ENCODE measurements at places on chromosomes 1 and 21.

DNA sequence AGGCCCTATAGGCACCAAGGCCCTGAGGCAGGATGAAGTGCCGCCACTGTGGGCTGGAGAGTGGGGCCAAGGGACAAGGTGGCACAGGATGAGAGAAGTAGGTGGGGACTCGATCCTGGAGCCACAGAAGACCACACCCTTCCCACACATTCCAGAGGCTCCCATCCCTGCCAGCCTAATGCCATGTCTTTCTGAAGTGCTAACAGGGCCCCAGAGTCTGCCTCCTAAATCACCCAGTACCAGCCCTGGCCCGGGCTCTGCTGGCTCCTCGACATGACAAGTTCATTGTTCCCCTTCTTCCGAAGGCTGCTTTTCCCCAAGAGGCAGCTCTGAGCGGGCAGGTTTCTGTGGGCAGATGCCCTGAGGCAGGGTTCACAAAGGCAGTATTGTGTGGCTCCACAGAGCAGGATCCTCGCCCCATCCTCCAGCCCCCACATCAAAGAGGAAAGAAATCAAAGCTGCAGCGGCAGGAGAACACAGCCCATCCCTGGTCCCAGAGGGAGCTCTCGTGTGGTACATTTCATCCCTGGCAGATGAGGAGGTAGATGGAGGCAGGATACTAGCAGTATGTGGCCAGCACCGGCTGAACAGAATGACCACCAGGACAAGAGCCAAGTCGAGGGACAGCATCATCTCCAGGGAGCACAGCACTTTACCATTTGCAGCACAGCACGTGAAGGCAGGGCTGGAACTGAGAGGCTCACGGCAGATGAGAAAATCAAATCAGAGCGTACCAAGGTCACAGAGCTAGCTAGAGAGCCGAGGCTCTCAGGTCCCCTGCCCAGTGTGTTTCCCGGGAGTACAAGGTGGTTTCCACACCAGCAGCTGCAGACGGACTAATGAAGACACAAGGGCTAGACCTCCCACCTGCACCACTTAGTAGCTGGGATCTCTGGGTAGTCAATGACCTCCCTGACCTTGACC is 64.8 kb downstream of the SYF2 start:
- no peak for DNase-seq

- DNase-seq, result no peak
Observed at GRCh38 chr1:71717186-71717585, 565.2 kb downstream of the NEGR1 start.

GRCh38 chr1:60978421-60979357 is 103.7 kb upstream of the NFIA start:
- peak; percentile 83 for DNase-seq

- DNase-seq, result no peak
Observed at GRCh38 chr1:152673016-152673415, 2.1 kb upstream of the LCE2C start.

DNA sequence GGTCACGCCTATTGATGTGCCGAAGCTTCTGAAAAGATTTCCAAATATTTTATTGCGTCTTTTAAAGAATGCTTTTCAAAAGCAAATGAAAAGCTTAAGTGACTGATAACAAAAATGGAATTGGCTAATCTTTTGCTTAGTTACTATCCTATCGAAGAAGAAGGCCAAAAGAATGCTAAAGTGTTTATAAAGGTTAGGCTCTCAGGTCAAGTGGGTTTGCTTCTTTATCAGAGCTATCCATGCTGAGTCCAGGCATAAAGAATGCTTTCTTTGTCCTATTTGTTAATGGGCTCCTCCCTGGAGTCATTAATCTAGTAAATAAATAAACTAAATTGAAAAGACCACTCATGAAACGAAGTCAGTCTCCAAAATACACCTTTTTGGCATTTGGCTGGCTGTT is 133.4 kb upstream of the LYPLAL1 start:
- DNase-seq, result no peak

GRCh38 chr1:76763738-76764137 is 103.5 kb upstream of the ST6GALNAC5 start:
- DNase-seq, result peak; percentile 43

DNA sequence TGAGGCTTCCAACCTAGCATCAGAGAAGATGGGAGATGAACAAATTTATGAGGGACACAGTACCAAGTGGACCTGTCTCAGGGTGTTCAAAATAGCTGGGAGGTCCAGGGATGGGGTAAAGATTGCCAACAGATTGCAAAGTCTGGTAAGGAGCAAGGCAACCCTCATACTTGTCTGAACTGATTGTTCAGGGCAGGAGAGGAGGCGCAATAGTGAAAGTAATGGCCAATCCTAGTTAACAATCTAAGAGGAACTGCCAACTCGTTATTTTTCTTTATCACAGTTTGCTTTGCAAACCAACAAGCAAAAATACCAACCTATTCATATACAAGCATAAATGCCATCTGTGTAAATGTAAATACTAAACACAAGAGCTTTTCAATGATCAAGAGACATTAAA is 78.4 kb upstream of the S1PR1 start:
- no peak for DNase-seq

DNA sequence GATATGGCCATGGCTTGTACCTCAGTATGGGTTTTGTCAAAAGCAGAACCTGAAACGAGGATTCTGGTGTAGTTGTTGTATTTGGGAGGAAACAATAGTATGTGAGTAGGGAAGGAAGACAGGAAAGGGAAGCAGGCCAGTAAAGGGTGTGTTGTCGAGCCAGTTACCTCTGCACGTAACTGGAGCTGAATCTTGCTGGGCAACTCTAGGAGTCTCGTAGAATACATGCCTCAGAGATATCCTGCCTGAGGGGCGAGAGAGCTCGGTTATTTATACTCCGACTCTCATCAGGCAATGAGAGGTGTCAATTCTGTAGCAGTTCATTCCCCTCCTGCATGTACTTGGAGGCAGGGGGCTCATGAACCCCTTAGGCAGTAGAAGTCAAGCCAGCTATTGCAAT is 45.9 kb upstream of the KIF26B start:
- DNase-seq, result no peak

GRCh38 chr21:44366586-44367211 is 13.3 kb downstream of the TRPM2 start:
- no peak for DNase-seq

- no peak for DNase-seq
Observed at GRCh38 chr1:25246600-25247023, 642 bp downstream of the RSRP1 start.

DNA sequence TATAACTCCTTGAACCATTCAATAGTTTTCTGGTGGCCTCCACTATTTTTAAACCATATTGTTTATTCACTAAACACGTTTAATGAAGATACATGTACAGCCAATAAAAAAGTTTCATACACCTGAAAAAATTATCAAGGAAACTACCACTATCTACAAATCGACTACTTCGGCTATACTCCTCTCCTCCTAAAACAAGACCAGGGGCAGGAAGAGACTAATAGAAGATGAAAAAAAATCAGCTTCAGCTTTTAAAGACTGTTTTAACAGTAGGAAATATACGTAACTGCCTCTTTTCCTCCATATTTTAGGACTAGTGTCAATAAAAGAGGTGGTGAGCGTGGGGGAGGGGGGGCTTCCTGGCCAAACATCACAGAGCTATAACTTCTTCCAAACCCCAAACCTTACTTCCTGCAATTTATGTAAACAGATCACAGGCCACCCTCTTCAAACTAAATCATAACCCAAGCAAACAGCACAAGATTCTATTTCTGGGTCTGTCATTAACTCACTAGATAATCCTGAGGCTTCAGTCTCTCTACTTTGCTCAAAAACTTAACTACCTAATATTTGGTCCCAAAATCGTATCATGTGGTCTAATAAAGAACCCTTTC is 15.1 kb downstream of the FOXJ3 start:
- DNase-seq, result peak; percentile 26

- peak; percentile 82 for DNase-seq
Observed at GRCh38 chr1:175154629-175155472, 37.7 kb downstream of the KIAA0040 start.

DNA sequence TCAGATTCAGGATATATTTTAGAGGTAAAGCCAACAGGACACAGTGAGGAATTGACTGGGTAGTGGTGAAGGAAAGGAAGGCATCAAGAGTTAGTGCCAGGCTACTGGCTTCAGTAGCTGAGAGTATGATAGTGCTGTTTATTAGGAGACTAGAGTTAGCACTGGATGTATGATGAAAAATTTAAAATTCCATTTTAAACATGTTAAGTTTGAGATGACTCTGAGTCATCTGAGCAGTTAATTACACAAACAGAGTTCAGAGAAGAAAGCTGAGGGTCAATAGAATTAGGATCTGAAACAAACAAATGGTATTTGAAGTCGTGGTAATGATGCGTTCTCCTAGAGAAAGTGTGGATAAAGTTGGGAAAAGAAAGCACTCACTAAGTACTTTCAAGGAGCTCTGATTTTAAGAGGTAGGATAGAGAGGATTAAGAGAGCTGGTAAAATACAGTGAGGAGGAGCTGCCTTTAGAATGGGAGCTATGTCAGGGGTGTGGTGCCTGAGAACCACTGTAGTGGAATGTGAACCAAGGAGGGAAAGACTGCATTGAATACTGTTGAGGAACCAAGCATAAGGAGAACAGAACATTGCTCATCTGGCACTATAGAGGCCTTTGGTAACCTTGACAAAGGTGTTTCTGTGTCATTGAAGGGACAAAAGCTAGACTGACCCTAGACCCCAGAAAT is 21.7 kb upstream of the SHCBP1L start:
- no peak for DNase-seq

GRCh38 chr1:204408074-204408507 is 3.5 kb downstream of the PPP1R15B start:
- DNase-seq, result peak; percentile 82

DNA sequence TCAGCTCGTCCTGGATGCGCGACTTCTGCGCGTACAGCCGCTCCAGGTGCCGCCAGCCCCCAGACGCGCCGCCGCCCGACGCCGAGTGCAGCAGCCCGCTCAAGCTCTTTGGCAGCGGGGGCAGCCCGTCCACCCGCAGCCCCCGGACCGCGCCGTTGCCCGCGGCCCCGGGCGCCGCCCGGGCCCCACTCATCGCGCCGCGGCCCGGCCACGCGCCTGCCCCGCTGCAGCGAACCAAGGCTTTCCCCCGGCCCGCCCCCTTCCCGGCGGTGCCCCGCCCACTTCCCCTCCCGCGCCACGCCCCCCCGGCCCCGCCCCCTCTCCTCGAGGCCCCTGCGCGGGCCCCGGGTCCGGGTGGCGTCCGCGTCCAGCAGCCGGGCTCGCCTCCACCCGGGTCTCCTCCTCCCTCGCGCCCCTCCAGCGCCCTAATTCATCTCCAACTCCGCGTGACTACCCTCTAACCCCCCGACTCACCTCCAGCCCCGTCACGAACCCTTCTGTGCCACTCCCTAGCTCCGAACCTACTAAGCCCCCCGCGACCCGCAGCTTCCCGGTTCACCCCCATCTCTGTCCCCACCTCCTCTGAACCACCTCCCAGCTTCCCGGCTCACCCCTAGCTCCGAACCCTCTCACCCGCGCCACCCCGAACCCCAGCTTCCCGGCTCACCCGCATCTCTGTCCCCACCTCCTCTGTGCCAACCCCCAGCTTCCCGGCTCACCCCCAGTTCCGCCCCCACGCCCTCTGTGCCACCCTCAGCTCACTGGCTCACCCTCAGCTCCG is at the start of gene FAM89A:
Gene FAM89A (minus strand): TSS at position 236 of the 781 bp plus-strand sequence. CDS start 43 bp downstream, at position 193.
- peak; percentile 79 for DNase-seq

- no peak for DNase-seq
Observed at GRCh38 chr1:59329412-59330053, 32.6 kb downstream of the FGGY start.

DNA sequence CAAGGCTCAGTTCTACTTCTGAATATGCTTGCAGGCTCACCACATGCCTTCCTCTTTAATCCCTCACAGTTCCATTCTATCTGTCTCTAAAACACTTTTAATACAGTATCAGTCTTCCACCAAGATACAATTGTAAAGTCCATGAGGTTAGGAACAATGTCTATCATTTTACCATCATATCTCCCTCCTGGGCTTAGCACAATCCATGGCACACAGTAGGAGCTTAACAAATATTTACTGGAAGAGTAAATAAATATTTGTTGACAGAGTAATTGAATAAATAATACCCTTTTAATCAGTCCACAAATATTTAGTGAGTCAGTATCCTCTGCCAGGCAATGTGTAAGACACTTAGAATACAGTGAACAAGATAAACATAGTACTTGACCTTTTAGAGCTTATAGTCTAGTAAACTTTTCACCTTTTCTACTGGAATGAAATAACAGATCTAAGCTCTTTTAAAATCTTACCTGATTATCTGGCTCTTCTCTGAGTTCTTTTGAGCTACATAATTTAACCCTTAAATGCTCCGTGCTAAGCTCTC is 12.7 kb upstream of the GADD45A start:
- no peak for DNase-seq

DNA sequence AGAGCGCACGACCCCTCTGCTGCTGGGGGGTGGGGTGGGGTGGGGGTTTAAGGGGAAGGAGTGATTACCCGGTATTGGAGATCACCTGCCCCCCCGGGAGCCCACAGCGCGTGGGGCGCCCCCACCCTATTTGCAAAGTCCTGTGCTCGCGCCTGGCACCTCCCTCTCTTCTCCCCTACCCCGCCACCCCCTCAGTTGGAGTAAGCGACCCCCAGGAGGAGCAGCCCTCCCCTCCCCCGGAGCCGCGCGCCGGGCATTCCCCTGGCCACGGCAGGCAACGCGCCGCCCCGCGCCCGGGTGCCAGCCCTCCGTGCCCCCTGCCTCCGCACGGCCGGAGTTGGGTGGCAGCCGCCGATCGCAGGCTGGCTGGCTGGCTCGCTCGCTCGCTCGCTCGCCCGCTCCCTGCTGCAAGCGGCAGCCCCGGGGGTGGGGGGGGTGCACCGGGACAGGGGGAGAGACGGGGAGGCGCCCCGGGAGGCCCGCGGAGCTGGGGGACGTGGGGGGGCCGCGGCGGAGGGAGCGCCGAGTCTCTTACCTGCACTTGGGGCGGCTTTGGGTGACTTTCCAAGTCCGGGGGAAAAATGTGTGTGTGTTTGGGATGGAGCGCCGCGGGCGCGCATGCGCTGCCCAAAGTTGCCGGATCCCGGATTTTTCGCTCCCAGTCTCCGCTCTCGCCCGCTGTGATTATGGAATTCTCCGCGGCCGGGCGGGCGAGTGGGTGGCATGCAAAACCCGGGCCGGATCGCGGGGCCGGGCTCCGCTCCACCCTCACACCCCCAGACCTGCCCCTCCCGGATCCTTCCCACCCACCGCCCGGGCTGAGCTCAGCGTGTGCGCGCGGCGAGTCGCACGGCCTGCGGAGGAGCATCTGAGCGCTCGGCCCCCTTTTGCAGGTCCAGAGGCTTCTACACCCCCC is at the start of gene CASZ1:
Gene CASZ1 (minus strand): TSS at position 618 of the 916 bp plus-strand sequence. CDS start 102,757 bp downstream, outside the sequence.
- DNase-seq, result peak; percentile 10

DNA sequence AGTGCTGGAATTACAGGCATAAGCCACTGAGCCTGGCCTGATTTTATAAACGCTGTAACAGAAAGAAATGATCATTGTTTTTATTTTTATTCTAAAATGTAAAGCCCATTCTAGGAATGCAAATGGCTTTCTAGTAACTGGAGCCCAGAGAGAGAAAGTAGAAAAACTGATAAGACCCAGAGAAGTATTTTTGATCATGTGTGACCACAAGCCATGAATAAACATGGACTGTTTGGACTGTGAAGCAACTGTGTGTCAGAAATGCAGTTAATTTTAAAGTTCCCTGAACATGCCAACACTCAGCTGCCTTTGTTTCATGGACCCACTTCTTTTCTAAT is 39.7 kb downstream of the EIF2B3 start:
- peak; percentile 59 for DNase-seq

- DNase-seq, result no peak
Observed at GRCh38 chr1:201391651-201392511, 7.2 kb downstream of the LAD1 start.

GRCh38 chr1:242205622-242206489 is 207.0 kb upstream of the MAP1LC3C start:
- no peak for DNase-seq

All from hematopoietic multipotent progenitor cell treated with erythropoietin and hydrocortisone succinate and interleukin-3 and kit ligand, for 6 days (in vitro differentiated cells).